ENCODE measurements at places on chromosomes 3 and 15. TPM values are rescaled to one million over a fixed set of nuclear protein-coding genes. Genes with fewer than 3 reads are reported as not detected.

ST3GAL6 gene
- total RNA-seq: 39.6 TPM

PATL2 gene
- 0.28 TPM for total RNA-seq

CCR5 gene
- total RNA-seq: 0.25 TPM

VIPR1 gene
- total RNA-seq: 1.9 TPM

C3orf20 gene
- total RNA-seq: not detected

DNAH1 gene
- 1.6 TPM for total RNA-seq

UBA3 gene
- total RNA-seq: 25.4 TPM

ASB14 gene
- not detected for total RNA-seq

PLAAT1 gene
- not detected for total RNA-seq

SPRED1 gene
- 5.6 TPM for total RNA-seq

GRK7 gene
- not detected for total RNA-seq

KCNAB1 gene
- total RNA-seq: 1.1 TPM

HES1 gene
- total RNA-seq: 30.8 TPM

CPN2 gene
- 304 TPM for total RNA-seq

RASGRF1 gene
- not detected for total RNA-seq

GOLGA6L4 gene
- total RNA-seq: 2.0 TPM

RHCG gene
- total RNA-seq: not detected

NOX5 gene
- not detected for total RNA-seq

Data from right lobe of liver (tissue), 6 donors.